Activated naive CD8-positive, alpha-beta T cell treated with anti-CD3 and anti-CD28 coated beads, Interleukin-2, amount 50 U/mL, for 16 hours (primary cell): ENCODE measurements at places on chromosomes 11 and 22.

DNA sequence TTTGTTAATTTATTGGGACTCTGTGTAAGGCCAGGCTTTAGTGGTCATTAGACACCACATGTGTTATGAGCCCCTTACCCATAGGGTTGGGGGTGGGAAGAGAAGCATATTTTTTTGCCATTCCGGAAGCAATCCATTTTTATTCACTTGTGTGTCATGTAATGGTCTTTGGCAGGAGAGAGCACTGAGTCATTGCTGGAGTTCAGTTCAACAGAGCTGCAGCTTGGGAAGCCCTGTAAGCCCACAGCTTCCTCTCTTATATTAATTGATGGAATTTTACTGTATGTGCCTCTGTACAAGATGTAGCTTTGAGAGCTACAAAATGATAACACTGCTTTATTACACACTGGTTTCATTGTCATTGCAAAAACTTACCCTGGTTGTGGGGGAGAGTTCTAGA, 177.3 kb upstream of the SORL1-AS1 start:
- no peak for DNase-seq

- no peak for DNase-seq
Observed at GRCh38 chr11:10716543-10717259, 23.1 kb upstream of the IRAG1 start.

- DNase-seq = no peak
Observed at GRCh38 chr11:101848262-101848661, 66.5 kb upstream of the CEP126 start.

GRCh38 chr11:17179970-17180369, 27.8 kb downstream of the PIK3C2A start:
- no peak for DNase-seq

- DNase-seq = no peak
Observed at GRCh38 chr11:33723238-33723881, 12.9 kb downstream of the CD59 start.

DNA sequence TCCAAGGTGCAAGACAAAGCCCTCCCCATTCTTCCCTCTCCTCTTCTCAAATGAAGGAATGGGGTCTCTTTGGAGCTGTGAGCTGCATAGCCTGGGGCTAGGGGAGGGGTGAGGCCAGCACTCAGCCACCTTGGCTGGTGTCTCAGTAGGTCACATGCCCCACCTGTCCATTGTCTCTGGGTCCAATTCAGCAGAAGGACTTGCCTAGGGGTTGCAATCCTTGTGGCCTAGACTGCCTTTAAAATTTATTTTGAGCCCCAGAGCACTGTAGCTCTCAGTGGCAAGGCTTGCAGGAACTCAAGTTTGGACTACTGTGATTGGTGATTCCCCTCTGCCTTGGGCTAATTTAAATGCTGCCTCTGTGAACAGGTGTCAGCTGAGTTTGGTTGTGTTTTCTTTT, 336.7 kb downstream of the DDX10 start:
- no peak for DNase-seq

DNA sequence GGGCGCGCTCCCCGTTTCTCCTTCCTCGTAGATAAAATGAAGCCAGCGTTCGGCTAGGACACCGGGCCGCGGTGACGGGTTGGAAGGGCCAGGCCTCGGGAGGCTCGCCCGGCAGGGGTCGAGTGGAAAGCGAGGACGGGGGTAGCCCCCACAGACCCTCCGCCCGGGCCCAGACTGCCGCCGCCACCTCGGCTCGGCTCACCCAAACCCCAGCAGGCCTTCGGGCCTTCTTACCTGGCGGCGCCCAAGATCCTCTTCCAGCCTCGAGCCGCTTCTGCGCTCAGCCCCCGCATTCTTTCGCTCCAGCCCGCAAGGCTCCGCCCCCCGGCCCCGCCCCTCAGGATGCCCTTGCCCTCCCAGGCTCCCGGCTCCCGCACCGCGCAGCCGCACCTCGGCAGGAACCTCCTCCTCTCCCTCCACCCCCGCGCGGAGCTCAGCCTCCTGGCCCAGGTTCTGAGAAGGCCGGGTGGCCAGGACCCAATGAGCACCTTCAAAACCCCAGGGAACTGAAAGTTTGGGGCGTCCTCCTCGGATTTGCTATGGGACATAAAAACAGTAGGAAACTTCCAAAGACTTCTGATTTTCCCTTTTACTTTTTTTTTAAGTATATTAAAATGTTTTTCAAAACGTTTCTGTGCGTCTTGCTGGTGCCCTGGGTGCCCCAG, at the start of gene CD59:
TSS of gene CD59 (minus strand) at position 276 of the 665 bp plus-strand sequence. CDS start 13,978 bp downstream, outside the sequence.
- DNase-seq = peak; percentile 79
